ENCODE measurements at places on chromosomes 2 and 18.

DNA sequence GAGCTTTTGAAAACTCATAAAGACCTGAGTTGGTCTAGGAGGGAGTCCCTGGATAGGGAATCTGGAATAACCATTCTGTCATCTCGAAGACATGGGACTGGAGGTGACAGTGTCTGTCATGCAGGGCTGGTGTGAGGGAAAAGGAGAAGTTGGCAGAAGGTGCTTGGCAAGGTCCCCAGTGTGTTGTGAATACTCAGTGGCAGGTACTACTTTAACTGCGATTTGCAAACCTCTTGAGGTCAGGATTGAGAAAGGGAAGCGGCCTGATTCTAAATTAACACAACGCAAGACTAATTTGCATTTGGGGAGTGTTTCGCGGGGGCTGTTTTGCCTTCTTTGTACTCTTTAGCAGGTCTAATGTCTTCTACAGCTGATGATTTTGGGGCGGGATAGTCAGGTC, 77.0 kb upstream of the TMEM200C start:
- DNase-seq = no peak

DNA sequence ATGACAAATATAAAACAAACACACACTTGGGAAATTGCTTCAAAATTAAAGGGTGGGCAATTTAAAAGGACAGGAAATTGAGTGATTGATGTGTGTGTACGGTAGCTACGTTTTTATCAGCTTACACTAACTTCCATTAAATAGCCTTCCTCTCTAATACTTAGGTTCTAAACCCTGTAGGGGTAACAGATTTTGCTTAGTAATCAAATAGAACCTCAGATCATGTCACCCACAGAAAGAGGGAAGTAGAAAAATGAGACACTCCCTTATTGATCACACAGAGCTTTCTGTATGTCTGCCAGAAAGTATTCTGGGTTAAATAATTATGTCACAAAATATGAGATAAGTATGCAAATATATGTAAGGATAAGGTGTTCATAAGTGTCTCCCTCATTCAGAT, 93.3 kb downstream of the ICA1L start:
- no peak for DNase-seq

- no peak for DNase-seq
Observed at GRCh38 chr2:152467677-152468410, 132.9 kb downstream of the FMNL2 start.

- DNase-seq = no peak
Observed at GRCh38 chr2:50490991-50491390, 540.9 kb downstream of the NRXN1 start.

GRCh38 chr2:130921164-130921476, 84.4 kb downstream of the ARHGEF4 start:
- no peak for DNase-seq

DNA sequence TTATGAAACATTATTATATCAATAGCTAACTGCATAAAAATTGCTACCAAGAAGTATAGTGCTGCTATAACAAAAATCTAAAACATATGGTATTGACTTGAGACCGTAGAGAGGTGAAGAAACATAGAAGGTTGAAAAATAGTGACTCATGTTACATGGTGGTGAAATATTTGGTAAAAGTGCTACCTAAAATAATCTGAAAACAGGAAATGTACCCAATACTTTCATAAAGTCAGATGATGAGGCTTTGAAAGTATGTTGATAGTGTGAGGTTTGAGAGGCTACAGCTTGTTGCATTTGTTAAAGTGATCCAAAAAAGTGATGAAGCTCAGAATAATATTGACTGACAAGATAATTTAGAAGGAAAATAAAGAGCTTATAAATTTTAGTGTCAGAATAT, 718.7 kb upstream of the SLC8A1 start:
- no peak for DNase-seq

DNA sequence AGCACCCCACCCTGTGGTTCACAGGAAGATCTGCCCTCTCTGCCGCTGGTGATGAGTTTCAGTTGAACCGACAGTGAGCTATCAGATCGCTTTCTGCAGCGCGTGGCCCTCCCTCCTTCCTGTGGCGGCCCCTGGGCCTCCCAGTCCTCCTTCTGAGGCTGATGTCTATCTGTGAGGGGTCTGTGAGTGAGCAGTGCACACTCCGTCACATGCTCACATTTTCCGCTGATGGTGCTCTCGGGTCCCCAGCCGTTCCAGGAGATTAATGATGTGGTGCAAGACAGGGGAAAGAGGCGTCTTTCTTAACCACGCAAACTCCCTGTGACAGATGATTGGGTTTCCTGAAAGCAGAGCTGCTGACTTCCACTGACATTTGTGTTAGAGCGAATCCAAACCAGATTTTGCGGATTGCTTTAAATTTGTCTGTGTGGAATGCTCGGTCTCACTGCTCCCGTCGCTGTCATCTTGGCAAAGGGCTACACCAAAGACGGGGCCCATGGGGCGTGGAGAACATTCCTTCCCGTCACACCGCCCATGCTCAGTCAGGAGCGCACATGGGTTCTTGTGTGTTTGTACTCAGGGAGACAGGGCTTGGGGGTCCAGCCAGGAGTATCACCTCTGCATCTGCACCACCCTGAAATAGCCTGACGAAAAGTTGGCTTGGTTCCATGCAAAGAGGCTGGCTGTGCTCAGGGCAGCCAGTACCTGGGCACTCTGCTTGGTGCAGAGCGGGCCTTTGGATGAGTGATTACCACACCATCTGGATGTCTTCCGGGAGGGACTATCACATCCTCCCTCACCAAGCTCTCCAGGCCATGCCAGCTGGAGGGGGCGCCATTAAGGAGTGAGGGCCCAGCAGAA, 154.7 kb upstream of the HS6ST1 start:
- DNase-seq = peak; percentile 10

DNA sequence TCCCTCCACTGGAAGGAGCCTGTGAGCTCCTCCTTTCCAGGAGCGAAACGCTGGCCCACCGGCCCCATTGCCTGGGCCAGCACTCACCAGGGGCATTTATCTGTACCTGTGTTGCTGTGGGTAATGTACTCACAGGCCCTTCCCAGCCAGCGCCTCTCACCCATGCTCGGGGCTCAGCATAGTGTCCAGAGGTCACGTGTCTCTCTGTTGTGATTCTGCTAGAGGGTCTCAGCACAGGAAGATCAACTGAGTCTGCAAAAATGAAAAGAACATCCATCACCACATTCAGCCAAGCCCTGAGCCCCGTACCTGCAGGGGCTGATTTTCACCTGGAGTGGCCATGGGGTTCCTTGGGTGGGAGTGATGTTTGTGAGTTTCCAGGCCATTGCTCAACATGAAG, 103.1 kb upstream of the TPO start:
- DNase-seq = no peak

DNA sequence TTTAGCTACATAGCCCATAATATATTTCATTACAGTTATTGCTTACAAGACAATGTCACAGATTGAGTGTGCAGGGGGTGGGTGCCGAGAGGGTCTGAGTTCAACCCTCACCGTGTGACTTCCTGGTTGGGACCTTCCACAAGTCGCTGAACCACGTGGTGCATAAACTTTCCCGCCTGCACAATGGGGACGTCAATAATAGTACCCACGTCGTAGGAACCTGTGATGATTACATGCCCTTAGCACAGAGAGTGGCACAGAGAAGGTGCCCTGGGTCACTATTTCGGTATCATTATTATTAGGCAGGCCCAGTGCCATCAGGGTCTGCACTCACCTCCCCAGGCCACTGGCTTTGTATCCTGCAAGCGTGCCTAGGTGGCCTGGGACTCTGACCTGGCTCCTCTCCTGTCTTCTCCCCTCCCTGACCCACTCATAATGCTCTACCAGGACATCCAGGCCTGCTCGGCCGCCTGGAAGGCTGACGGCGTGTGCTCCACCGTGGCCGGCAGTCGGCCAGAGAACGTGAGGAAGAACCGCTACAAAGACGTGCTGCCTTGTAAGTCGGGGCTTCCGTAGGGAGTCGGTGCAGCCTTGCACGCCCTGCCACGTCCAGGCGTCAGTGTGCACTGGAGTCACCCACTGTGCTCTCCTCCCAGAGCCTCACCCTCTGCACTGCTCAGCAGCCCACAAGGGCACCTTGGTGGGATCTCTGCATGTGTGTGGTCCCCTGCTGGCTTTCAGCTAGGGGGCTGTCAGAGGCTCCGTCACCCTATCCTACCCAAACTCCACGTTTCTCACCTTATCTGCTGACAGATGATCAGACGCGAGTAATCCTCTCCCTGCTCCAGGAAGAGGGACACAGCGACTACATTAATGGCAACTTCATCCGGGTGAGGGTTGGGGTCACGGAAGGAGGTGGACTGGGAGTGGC, 2.8 kb downstream of the PTPN18 start:
- no peak for DNase-seq

- no peak for DNase-seq
Observed at GRCh38 chr2:141778315-141778835, 352.4 kb downstream of the LRP1B start.

GRCh38 chr2:114128263-114128662, 238.4 kb downstream of the ACTR3 start:
- DNase-seq = no peak

DNA sequence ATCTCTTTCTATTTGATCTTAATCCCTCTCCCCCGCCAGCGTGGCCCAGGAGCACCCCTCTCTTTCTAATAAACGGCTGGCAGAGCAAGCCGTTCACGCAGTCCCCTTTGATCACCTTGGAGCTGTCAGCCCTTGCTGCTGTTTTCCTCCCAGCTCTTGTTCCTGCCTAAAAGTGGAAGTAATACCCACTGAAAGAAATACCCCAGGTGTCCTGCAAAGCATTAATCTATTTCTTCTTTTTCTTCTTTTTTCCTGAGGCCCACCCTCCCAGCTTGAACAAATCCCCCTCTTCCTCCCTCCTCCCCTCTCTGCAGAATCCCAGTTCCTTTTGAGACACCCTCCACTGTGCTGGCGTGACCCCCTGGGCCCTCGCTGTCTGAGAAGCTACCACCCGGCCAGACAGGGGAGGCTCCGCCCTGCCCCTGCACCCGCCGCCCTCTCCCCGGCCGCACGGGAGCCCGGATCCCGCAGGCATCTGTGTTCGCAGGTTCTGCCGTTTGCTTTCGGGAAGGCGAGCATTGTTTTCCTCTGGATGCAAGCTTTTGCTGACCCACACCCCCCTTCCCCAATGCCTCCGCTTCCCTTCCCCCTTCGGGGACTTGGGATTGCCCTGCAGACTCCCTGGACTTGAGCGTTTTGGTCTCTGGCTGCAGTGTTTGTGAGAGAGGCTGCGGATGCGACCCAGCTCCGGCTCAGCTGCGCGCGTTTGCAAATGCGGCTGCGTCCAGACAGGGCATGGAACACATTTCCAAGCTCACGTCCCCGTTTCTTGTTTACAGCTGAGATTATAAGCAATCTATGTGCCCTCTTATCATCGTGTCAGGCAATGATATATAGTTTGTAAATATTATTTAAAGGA, 631.5 kb downstream of the NYAP2 start:
- DNase-seq = peak; percentile 19

DNA sequence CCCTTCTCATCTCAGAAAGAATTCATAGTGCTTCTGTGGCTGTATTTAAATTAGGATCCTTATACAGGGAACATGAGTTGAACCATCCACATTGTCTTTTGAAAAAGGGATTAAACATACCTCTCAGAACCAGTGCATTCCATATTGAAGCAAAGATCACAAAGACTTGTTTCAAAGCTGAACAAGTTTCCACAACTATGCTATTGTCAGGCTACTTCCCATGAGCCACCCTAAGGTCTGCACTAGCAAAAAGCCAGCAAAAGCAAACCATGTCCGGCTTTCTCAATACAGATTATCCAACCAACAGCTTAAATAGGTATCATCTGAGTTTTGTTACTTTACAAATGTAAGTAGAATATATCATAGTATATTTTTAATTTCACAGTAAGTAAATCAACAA, 78.1 kb downstream of the SCG2 start:
- no peak for DNase-seq

- no peak for DNase-seq
Observed at GRCh38 chr2:34705551-34706247, 1106.6 kb upstream of the FAM98A start.

- no peak for DNase-seq
Observed at GRCh38 chr2:24123922-24124580, 782 bp downstream of the FAM228B start.

DNA sequence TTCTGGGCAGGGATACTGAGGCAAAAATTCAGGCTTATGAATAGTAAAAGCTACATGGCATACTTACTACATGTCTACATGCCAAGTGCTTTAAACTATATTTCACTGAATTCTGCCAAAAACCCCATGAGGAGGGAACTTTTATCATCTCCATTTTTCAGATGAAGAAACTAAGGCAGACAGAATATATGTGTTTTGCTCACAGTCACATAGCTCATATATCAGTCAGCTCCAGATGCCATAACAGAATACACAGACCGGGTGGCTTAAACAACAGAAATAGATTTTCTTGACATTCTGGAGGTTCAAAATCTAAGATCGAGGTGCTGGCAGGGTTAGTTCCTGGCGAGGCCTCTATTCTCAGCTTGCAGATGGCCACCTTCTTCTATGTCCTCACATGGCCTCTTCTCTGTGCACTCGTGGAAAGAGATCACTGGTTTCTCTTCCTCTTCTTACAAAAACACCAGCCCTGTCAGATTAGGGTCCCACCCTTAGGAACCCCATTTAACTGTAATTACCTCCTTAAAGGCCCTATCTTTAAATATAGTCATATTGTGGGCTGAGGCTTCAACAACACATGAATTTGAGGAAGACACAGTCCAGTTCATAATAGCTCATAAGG, 27.1 kb upstream of the CREB1 start:
- DNase-seq = no peak

GRCh38 chr18:52670896-52671295, 330.9 kb downstream of the DCC start:
- DNase-seq = no peak

DNA sequence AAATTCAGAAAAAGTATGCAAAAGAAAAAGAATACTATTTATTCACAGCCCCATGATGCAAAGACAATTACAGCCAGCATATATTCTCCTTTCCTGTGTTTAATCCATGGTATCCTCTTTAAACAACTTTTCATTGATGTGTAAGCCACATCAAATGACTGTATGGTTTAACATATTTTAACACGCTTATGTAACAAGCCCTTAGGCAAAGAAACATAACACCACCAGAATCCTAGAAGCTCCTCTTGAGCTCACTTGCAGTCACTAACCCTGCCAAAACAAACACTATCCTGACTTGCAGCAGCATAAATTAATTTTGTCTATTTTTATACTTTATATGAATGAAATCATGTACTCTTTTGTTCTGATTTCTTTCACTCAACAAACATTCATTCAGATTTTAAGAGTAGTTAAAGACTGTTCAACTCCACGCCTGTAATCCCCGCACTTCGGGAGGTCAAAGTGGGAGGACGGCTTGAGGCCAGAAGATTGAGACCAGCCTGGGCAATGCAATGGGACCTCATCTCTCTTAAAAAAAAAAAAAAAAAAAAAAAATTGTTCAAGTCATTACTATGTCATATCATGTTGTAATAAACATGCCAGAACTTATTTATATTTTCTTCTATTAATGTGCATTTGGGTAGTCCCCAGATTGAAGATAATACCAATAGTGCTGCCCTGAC, 226.3 kb downstream of the NBAS start:
- DNase-seq = no peak

Data from stimulated activated CD4-positive, alpha-beta T cell treated with anti-CD3 and anti-CD28 coated beads, Interleukin-4, amount 100 ng/mL, for 1 hour (primary cell).